ENCODE measurements at places on chromosomes 4 and X.

- no peak for DNase-seq
Observed at GRCh38 chrX:42220083-42220482, 296.7 kb upstream of the CASK start.

GRCh38 chr4:171896426-171896825 lies 83.2 kb downstream of the GALNTL6 start:
- DNase-seq, result no peak

GRCh38 chrX:153365670-153366069 lies 31.7 kb downstream of the ZNF275 start:
- no peak for DNase-seq

DNA sequence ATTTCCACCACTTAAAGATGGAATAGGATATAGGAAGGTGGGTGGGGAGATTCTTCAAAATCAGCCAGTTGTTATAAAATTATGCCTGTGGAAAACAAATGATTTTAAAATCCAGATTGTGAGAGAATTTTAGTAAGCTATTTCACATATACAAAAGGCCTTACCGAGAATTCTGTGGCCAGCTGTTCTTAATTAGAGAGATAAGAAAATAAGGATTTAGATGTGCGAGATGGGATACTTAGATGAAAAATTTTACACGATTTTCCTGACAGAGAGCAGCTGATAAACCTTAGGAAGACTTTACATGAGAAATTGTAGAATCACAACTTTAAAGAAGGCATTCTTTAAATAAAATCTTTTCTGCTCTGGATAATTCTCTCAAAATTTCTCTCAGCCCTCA lies 94.5 kb upstream of the IQCM start:
- DNase-seq, result no peak

DNA sequence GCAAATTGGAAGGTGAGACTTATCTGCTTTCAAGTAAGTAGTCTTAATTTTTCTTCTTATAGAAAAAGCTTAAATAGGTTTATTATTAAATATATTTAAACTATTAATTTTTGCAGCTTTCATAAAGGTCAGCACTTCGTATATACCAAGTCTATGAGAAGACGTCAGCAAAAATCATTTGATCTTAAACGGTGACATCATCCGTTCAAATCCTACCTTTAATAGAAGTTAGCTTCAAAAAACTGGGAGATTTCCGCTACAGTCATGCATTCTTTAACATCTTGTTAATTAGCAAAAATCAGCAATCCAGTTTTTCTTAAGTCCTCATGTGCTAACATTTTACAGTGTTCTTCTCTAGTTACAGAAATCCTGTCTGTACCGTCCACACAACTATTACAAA lies 49.9 kb upstream of the PGRMC1 start:
- DNase-seq, result no peak

DNA sequence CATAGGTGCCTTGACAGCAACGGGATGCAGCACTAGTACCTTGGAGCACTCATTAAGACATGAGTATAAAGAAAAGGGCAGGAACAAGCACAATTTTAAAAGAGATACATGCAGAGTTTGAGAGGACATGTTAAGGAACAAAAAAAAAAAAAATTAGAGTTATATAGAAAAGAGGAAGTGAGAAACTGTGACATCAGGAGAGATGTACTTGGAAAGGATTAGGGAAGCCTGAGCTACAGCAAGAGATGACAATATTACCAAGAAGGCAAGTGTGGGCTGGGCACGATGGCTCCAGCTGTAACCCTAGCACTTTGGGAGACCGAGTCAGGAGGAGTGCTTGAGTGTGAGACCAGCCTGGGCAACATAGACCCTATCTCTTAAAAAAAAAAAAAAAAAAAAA lies 37.4 kb downstream of the GPR143 start:
- DNase-seq, result no peak

DNA sequence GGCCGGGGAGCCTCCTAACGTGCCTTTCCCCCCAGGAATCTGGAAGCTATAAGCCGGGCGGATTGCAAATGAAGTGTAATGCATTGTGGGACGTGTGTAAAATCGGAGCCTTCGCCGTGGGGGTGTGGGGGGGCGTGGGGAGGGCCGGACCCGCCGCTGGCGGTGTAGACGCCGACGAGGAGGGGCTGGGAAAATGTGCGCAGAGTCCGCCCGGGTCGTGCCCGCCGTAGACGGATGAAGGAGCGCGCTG lies 1.3 kb downstream of the STOX2 start:
- DNase-seq, result no peak

DNA sequence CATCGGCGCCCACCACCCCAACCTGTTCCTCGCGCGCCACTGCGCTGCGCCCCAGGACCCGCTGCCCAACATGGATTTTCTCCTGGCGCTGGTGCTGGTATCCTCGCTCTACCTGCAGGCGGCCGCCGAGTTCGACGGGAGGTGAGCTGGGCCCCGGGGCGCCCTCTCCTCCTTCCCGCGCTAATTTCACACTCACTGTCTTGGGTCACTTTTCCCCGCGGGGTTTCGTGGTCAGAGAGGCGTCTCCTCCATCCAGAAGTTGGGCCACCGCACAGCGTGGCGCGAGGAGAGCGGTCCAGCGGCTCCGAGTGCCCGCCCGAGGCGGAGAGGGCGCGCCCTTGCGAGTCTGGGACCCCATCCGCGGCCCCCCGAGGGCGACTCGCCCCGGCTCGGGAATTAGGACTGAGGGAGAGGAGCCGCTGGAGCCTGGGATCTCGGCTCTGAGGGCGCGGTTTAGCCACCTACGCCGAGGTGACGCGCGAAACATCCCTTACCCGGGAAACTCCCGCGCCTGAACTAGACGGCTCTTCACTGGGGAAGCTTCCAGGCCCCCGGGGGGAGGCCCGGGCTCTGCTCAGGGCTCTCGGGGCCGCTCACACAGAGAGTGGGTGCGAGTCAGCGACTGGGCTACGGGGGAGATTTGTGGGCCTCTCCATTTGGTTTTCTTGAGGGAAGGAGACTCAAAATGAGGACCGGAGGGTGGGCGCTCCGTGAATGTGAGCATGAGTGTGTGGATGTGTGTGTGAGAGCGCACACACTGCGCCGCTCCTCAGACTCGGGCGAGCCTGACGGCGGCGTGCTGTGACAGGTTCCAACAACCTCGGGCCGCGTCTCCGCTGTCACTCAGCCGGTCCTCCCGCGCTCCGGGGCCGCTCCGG lies 551 bp downstream of the NPNT start:
- no peak for DNase-seq

DNA sequence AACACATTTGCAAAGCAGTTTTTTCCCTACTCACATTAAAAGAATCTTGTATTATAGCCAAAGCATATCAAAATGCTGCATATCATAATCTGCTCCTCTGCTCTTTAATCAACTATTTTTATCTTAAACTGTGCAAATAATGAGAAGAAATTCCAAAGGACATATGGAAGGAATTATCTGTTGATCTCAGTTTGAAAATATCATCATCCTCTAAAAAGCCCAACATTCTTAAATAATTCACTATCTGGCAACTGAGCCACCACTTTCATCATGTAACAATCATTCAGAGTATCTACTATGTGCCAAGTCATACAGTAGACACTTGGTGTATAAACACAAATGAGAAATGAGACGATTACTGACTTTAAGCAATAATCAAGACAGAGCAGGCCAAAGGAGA lies 63.0 kb downstream of the PRSS12 start:
- DNase-seq, result no peak

GRCh38 chrX:40189637-40190036 lies 91.9 kb upstream of the BCOR start:
- DNase-seq, result no peak

DNA sequence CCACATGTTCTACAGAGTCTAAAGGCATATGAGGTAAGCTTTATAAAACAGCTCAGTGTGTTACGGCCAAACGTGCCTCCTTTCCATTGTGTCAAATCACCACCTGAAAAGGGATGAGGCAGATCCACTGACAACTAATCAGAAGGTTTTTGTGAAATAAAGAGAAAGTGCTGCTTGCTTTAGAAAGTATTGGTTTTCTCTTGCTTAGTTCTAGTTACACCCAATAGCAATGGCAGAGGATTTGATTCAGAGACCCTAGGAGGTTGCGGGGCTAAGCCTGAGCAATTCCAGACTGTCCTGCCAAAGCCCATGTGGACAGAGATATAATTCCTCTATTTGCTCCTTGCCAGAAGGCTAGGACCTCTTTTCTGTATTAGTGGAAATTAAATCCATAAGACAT lies 125.5 kb downstream of the SPRY1 start:
- no peak for DNase-seq

DNA sequence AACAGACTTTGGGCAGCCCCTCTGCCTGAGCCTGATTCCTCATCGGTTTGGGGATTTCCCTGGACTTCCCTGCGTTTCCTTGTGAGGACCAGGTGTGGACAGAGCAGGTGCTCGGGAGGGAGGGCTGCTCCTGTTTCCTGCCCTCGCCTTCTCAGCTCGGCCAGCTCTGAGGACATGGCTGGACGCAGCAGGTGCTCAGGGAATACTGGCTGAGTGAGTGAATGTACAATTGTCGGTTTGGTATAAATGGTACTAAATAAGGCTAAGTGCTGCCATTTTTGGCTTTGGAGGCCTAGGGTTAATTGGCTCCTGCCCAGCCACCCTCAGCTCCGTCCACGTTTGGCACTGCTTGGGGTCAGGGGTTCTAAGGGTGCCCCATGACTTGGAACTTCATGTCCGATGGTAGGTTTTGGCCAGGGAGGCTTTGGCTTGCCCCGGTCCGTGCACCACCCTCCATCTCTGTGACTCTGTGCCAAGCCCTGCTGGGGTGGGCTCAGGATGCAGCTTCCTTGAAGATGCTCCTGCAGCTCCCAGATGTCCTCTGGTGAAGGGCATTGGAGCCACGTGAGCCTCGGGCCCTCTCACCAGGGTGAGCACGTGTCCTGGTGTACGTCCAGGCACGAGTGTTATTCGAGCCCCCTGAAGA lies 45.0 kb upstream of the NKX1-1 start:
- no peak for DNase-seq

- no peak for DNase-seq
Observed at GRCh38 chr4:72011906-72012305, 19.9 kb upstream of the NPFFR2 start.

DNA sequence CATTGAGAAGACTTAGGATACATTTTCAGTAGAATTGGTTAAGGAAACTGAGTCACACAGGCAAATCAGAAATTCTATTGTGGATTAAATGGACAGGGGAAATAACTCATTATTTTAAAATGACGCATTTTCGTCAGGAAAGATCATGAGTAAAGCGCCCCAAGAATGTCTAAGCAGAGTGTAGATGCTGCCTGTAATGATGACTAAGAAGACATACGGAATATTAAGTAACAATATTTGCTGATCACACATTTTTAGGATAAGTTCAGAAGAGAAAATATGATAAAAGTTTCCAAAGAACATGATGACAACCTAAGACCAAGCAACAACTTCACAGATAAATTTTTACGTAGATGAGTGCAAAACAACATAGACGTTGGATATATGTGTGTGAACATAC lies 596.3 kb upstream of the TENM3 start:
- no peak for DNase-seq

- DNase-seq, result no peak
Observed at GRCh38 chr4:113539408-113539807, 222.1 kb downstream of the CAMK2D start.

DNA sequence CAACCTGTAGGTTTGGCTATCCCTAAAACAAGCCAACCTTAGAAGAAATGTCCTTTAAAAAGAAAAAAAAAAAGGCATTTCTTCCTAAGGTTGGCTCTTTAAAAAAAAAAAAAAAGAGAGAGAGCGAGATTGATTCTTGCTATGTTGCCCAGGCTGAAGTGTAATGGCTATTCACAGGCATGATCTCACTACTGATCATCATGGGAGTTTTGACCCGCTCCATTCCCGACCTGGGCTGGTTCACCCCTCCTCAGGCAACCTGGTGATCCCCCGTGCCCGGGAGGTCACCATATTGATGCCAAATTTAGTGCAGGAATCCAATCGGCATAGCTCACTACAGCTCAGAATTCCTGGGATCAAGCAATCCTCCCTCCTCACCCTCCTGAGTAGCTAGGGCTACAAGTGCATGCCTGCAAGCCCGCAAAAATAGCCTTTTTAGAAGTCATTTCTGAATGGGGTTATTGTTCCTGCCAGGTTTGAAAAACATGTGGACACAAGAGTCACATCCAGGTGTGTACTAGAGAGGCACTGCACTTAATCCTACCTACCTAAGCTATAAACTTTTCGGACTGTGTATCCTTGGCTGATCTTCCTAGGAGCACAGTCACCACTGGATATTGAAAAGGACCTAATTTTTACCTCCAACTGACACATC lies 61.4 kb upstream of the ZCCHC13 start:
- DNase-seq, result no peak

GRCh38 chr4:38223782-38224236 lies 263.6 kb downstream of the PTTG2 start:
- DNase-seq, result no peak

GRCh38 chr4:6499238-6499600 lies 26.8 kb upstream of the PPP2R2C start:
- DNase-seq, result no peak

- DNase-seq, result no peak
Observed at GRCh38 chr4:175823015-175823742, 11.1 kb upstream of the GPM6A start.

GRCh38 chr4:121007660-121008059 lies 64.7 kb downstream of the NDNF start:
- no peak for DNase-seq

DNA sequence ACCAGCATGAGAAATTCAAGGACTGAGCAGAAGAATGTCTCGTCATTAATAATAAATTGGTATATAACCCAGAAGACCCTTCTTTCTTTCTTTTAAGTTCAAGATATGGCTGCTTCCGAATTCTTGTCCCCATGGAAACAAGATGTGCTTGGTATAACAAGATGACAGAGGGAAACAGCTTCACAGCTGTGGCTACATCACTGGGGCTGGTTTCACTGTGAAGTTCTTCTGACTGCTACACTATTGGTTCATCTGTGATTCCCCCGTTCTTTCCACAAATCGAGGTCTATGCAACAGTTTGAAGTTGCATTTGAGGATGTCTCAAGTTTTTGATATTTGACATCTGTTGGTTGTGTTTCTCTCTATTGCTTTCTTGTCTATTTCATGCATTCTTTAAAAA lies 12.3 kb upstream of the DTHD1 start:
- no peak for DNase-seq

DNA sequence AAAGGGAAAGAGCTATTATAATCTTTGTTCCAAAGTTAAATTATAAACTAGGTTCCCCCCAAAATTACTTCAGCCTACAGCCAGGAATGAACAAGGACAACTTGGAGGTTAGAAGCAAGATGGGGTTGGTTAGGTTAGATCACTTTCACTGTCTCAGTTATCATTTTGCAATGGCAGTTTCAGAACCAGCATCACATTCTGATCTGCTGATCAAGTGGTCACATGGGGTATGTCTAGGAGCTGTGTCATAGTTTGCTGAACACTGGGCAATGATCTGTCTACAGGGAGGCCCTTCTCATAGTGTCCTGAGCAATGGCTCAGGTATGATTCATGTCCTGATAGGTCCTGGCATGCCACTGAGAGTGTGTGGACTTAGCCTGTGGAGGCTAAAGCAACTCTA lies 41.6 kb upstream of the XIAP start:
- DNase-seq, result no peak

DNA sequence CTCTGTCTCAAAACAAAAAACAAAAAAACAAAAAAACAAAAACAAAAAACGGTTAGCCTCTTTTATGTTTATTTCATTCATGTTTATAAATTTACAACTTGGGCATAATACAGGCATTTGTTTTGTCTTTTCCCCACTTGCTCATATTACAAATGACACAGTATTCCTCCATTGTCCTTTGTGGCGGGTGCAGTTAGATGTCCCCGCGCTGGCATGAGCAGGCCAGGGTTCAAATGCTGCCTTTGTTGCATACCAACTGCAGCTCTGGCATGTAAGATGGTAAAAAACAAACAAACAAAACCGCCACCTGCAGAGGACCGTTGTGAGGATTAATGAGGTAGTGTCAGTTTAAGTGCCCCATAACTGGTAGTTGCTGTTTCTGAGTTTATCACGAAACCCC lies 16.1 kb upstream of the HPF1 start:
- no peak for DNase-seq

- no peak for DNase-seq
Observed at GRCh38 chr4:55256787-55257186, 89.3 kb upstream of the SRD5A3 start.

Measured in stimulated activated CD4-positive, alpha-beta T cell treated with anti-CD3 and anti-CD28 coated beads, Interleukin-1b, Interleukin-23, amount 100 ng/mL, for 1 hour (primary cell).